Stimulated activated CD4-positive, alpha-beta T cell treated with anti-CD3 and anti-CD28 coated beads, TNF-alpha, amount 100 ng/mL, for 1 hour (primary cell): ENCODE measurements at places on chromosomes 5 and 9.

DNA sequence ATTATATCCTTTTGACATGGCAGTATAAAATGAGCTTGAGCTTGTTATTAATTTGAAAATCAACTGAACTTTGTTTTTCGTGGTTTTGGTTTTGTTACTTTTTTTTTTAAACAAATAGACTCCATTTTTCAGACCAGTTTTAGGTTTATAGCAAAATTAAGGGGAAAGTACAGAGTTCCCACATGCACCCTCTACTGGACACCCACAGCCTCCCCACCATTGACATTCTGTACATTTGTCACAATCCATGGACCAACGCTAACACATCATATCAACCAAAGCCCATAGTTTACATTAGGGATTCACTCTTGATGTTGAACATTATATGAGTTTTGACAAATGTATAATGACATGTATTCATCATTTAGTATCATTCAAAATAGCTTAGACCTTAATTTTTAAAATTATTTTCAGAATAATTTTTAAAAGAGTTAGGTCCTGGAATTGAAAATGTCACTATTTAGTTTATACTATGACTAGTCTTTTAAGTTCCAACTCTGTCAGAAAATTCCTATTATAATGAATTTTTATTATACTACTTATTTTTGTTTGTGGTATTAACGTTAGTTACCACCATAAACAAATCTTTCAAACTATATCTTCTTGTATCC is 35.3 kb upstream of the JMY start:
- DNase-seq: no peak

DNA sequence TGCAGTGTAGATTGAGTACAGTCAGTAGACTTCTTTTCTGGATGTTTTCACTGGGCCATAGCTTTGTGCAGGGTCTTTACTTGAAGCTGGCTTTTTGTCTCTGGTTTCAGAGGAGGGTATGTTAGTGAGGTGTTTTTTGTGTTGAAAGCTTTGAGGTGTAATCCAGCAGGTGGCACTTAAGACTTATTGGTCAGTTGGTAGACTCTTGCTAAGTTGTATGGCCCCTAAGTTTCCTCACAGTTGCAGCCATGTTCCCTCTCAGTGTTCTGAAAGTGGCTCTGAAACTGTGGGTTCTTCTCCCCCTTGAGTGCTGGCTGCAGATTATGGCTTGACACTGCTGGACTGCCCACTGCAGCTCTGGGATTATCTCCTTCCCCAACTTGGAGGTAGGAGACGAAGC is 55.7 kb upstream of the SLC44A1 start:
- DNase-seq: no peak

DNA sequence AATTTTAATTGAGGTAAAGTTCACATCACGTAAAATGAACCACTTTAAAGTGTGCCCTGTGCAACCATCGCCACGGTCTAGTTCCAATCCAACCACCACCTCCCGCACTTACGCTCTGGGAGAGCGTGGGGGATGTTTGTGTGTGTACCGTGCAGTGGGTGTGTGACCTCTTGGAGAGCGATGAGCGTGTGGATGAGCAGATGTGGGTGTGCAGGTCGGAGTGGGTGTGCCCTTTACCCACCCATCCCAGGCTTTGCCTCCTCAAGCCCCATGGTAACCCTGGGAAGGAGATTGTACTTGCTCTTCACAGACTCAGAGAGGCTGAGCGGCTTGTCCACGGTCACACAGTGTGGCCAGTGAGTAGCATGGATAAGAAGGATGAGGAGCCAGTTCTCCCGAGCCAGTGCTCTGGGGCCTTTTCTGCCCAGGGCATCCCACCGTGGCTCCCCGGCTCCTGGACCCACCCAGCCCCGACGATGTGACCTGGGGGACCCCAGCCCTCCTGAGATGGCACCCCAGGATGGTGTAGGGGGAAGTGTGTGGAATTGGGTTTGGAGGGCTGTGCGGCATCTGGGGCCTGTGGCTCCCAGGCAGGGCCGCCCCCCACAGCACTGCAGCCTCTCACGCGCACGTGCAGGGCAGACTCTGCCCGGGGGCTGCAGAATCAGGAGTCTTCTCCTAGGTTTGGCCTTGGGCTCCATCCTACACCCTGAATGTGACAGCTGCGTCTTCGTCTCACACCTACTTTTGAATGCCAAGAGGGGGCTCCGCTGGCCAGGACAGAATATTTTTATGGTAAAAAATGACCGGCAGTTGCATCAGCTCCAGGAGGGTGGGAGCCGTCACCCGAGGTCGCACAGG is 13.6 kb downstream of the LHX3 start:
- DNase-seq: no peak

DNA sequence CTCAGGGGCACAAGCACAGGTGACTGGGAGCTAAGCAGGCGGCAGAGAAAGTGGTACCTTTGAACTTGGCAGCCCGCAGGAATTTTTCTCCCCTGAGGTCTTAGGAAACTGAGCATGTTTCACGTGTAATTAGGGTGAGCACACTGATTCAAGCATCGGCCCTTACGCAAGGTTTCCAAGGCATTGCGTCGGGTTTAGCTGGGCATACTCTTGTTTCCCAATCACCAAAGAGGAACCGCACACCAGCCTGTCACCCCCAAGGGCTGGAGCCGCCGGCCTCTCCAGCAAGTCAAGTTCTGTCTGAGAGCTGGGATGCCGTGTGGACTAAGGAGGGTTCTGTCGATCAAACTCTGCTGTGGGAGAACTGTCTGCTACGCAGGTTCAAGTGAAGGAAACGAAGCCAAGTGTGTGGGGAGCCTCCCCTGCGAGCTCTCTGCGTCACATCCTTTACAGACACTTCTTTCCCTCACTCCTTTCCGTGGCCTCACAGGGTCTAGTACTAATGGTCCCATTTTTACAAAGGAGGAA is 53.0 kb downstream of the ERGIC1 start:
- DNase-seq: no peak

- DNase-seq: no peak
Measured at GRCh38 chr5:56481428-56482357, 248.6 kb upstream of the ANKRD55 start.

GRCh38 chr5:157558041-157558595 is 17.5 kb downstream of the ADAM19 start:
- DNase-seq: no peak

GRCh38 chr9:86347991-86348390 is 6.2 kb downstream of the TUT7 start:
- DNase-seq: no peak

- no peak for DNase-seq
Measured at GRCh38 chr5:180395540-180396274, 42.6 kb upstream of the GFPT2 start.

GRCh38 chr5:141478321-141478945 is 2.7 kb downstream of the PCDHGC3 start:
- DNase-seq: no peak

DNA sequence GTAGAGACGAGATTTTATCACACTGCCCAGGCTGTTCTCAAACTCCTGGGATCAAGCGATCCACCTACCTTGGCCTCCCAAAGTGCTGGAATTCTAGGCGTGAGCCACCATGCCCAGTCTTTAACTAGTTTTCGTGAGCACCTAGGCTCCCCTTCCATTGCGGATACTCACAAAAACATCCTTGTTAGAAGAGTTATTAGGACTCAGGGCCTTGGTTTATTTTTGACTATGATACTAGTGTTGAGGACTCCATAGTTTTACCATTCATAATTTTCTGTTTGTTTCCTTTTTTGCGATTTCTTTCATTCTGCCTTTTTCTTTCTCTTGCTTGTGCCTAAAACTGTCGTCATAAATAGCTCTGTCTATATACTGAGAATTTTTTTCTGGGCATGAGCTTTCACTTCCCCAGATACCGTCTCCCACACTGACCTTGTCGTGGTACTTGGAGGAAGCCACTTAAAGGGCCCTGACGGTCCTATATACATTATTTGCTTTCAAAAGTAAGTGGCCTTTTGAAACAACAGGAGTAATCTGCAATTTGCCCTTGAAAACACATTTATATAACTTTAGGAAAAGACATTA is 5.2 kb downstream of the F2R start:
- no peak for DNase-seq

DNA sequence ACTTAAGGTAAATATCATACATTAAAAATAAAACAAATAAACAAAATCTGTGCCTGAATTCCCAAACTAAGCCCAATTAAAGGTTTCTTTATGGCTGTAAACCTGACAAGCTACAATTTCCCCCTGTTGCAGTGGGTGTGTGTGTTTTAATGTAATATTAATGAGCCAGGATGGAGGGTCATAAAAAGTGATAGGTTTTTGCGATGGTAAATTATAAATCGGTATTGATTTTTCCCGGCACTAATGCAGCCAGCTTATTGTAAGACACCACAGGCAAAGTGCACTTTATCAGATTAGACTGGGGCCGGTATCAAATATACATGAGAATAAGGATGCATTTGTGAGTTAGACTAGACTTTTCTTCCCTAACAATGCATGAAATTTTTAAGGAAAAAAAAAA is 120.4 kb downstream of the EBF1 start:
- no peak for DNase-seq

DNA sequence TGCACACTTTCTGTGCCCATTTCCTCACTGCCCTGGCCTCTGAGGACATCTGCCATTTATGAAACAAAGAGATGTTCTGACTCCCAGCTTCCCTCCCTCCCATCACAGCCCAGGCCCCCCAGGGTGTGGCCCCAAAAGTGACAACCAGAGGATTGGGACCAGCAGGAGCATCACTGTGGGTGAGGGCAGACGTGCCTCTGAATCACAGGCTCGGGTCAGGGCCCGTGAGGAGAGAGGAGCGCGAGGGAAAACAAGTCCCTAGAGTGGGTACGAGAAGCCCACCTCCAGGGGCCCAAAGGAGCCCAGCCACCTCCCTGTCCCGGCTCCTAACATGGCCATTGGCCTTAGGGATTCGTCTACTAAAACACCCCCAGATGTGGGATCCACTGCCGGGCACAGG is 138.0 kb upstream of the FSTL4 start:
- no peak for DNase-seq

- no peak for DNase-seq
Measured at GRCh38 chr9:94866770-94867169, 140.3 kb downstream of the AOPEP start.

DNA sequence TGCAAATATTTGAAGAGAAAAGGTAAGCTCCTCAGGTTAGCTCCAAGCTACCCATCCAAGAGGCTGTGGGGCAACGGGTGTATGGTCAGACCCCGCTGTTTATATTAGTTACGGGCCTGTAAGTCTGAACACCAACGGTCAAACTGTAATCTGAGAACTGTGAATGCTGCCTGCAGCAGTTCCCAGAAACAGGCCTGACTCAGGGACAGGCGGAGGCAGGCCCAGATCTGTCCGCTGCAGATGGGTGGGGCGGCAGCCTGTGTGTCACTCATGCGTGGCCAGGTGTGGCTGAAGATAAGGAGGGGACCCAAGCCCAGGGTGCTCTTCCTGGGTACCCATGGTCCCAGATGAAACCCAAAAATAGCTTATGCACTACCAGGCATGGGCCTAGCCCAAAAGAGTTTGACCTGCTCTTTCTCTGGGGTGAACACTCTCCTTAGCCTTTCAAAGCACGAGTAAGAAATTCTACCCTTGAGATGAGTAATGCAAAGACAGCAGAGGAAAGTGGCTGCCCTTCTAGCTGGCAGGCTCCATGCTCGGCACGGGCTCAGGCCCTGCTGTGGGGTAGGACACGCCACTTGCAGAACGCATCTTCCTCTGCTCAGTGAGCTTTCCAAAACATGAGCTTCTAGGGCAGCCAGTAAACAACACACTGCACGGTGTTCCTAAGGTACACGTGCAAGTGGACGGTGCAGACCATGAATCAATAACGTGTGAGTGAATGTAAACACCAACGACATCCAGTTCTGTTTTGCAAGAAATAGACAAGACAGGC is 9.1 kb downstream of the UBAC1 start:
- no peak for DNase-seq

DNA sequence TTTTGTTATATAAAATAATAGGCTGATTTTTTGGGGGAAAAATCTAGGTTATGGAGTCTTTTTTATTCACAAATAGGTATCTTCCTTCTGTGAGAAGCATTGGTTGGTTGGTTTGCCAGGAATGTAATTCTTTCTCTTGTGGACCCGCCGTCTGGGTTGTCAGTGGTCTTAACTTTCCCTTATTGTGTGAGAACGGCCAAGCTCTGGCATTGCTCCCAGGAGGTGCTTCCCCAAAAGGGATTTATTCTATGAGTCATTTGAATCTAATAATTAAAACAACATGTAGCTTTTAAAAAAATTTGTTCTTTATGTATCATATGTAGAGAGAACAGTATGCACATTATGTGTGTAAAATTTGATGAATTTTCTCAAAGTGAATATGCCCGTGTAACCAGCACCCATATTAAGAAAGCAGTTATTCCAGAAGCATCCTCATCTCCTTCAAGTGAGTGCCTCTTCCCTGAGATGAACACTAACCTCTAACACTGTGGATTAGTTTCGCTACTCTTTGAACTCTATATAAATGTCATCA is 114.4 kb downstream of the MAST4 start:
- DNase-seq: no peak

- no peak for DNase-seq
Measured at GRCh38 chr5:56761151-56761885, 54.0 kb upstream of the MAP3K1 start.

GRCh38 chr5:163619951-163620350 is 114.5 kb downstream of the MAT2B start:
- no peak for DNase-seq

- DNase-seq: no peak
Measured at GRCh38 chr9:105232207-105232606, 12.2 kb upstream of the SLC44A1 start.

DNA sequence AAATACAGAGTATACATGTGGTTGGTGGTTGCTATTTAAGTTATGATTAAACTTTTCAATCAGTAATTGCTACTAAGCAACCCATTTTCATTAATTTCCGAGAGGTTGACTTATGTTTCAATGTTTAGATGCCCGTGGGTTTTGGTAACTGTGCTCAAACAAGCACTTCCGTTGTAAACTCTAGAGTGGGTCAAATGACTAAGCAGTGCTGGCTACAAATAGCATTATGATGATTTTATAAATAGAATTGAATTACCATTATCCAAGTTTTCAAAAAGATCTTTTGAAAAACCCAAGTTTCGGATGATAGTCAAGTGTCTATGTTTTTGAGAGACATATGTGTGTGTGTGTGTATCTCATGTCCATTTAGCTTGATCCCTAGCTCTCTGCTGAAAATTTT is 2369.4 kb upstream of the ACO1 start:
- DNase-seq: no peak

GRCh38 chr5:158621391-158621790 is 478.3 kb downstream of the EBF1 start:
- no peak for DNase-seq

GRCh38 chr5:111129938-111130337 is 37.8 kb downstream of the WDR36 start:
- DNase-seq: no peak

DNA sequence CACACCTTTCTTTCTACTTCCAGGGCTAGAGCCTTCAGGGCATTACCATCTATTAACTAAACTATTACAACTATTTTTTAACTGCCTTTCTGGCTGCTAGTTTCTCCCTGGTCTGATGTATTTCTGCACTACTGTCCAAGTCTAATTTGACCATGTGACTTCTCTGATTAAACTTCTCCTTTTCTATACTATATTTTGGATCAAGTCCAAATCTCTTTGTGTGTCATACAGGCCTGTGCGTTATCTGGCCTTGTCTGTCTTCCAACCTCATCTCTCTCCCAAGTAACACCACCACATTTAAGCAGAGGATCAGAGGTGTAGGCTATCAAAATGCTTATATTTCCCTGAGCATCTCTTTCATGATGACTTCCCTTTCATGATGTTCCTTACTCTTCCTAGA is 47.2 kb upstream of the OR13F1 start:
- DNase-seq: no peak

- no peak for DNase-seq
Measured at GRCh38 chr5:98769210-98769958, 4.1 kb upstream of the RGMB start.

- no peak for DNase-seq
Measured at GRCh38 chr5:174444479-174445188, 279.7 kb upstream of the MSX2 start.
